ENCODE measurements at places on chromosomes 13 and 19. TPM values are rescaled to one million over a fixed set of nuclear protein-coding genes. Genes with fewer than 3 reads are reported as not detected.
A peak's percentile ranks its signal among the peaks of the same experiment; 100 is the strongest.

DNA sequence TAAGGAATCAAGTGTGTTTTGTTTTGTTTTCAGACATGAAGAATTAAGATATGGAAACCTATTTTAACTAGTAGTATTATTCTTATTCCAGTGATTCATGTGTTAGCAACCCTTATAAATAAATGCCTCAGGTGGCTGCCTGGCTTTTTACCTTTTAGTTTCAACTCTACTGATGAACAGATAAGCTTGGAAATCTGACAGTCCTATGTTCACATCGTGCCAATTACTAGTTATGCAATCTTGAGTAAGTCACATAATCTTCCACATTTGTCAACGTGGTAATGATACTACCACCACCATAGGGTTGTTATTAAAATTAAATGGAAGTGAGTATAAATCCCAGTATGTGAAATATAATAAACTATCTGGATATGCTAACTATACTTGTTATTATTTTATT is 64.3 kb downstream of the TBC1D4 start:
- no peak for DNase-seq

DNA sequence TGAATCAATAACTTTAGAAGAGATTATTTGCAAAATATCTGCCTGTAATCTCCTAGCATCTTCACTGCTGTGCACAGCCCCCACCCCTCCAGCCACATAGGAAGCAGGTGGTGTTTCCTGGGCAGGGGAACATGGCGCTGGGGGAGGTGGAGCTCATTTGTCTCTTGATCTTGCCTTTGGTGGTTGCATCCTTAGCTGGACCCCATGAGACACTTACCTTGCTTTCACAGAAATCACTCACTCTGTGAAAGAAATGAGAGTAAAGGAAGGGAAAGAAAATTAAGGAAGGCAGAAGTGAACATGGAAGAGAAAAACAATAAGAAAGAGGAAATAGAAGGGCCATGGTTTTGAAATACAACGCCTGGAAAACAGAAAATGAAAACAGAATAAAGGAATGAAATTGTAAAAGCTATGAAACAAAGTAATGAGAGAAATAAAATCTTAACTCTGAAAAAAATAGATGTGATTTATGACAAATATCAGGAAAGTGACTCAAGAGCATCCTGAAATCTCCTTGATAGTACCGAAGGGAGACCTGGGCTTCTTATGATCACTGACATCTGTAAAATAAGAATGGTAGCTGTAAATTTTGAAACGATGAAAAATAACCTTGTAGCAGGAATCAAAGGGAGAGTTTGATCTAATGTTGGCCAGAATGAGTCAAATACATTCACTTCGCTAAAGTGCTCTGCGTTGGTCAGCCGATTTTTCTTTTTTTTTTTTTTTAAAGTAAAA is 17.2 kb upstream of the RNASEH2B start:
- peak; percentile 70 for DNase-seq

DNA sequence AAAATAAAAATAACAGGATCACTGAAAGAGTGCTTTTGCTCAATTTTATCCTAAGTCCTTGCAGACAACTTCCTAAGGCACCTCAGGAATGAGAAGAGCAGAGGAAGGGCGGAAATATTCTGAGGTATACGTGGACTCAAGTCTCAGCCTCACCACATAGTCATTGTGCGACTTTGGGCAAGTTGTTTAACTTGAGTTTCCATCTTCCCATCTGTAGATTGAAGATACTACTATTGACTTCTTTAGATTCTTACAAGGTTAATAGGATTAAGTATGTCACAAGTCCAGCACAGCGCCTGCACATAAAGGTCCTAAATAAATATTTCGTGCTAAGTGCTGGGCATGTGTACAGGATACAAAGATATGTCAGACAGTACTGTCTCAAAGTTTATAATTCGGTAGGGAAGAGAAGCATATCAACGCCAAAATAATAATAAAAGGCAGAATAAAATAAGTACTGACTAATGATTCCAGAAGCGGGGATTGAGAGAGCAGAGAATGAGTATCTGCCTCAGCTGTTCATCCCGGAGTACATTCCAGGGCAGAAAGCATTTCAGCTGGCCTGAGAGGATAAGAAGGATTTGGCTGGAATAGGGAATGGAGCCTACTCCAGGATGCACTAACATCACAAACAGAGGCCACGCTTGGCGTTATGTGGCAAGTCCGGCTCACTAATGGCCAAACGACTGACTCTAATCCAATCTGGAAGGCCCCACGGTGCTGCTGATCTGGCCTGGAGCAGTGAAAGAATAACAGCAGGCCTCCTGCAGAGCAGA is 139.7 kb downstream of the FLT1 start:
- DNase-seq: no peak

- DNase-seq: no peak
Measured at GRCh38 chr19:5342573-5343201, 2.1 kb upstream of the PTPRS start.

GRCh38 chr19:13301627-13302334 is 151.6 kb downstream of the IER2 start:
- no peak for DNase-seq

DNA sequence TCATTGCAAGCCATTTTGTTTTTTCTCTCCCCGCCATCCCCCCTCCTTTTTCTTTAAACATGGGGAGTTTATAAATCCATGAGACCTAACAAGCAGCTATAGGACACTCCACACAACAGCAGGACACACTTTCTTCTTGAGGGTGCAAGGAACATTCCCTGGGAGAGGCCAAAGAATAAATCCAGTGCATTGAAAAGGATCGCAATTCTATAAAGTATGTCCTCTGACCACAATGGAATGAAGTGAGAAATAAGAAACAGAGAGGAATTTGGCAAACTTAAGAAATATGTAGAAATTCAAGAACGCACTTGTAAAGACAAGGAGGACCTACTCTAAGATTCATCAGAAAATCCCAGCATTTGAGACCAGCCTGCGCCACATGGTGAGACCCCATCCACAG is 11.9 kb downstream of the KLF2 start:
- DNase-seq: no peak

GRCh38 chr13:44685641-44686040 is 109.5 kb upstream of the TSC22D1 start:
- DNase-seq: peak; percentile 23

- no peak for DNase-seq
Measured at GRCh38 chr13:94087100-94087499, 392.4 kb downstream of the DCT start.

GRCh38 chr19:15550273-15550672 is 41.9 kb downstream of the CYP4F22 start:
- no peak for DNase-seq

DNA sequence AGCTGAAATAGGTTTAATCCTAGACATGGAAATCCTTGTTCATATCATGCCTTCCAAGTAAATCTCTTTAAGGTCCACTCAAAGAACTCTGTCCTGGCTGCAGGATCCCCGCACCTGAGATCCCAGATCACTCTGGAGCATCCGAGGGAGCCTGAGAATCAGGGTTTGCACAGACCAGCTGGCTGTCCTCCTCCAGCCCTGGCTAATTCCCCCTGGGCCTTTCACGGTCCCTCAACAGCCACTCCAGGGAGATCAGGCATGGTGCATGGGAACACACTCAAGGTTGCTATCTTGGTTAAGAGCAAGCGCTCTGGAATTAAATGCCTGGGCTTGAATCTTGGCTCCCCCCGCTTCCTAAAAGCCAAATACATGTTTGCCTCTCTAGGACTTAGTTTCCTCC is 130.8 kb downstream of the IRS2 start:
- no peak for DNase-seq

DNA sequence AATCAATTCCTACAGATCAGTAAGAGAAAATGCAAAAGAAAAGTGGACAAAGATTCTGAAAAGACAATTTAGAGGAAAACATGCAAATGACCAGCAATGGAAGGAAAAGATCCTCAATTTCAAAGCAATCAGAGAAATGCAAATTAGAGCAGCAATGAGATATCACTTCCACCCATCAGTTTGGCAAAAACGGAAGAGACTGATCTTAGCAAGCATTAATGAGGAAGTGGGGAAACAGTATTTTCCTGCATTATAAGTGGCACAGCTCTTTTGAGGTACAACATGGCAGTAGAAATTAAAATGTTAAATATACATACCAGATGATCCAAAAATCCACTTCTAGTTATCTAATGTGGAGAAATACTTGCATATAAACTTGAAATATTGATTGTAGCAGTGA is 69.1 kb upstream of the SLC7A1 start:
- no peak for DNase-seq

DNA sequence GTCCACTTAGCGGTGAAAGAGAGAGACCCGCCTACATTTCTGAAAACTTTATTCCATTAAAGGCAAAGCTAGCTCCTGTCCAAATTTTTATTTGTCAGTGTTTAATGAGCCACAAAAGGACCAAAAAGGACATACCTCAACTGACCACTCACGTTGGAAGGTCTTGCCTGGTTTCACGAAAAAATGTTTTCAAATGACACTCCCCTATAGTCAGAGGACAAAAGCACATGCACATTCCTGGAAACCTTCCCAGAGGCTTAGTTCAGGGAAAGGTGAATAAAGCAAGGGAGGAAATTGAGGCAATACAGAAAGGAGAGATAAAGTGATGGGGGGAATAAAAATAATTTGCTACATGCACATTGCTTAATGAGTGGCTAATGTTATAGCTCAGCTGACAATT is 55.6 kb downstream of the DOCK9 start:
- no peak for DNase-seq

DNA sequence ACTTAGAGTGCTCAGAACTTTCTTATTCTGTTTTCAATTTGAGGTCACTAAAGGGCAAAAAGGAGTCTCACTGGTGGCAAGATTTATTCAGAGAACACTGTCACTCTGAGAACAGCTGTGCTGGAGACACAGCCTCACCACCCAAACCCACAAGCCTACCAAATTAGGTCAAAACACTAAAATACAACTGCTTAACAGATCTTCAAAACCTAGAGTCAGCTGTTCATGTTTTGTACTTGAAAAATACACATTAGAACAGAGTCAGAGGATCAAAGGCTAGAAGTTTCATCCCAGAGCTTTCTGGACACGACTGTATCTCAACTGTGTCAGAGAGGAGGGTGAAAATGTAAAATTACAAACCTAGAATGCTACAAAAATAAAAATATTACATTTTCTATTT is 89.3 kb downstream of the MIPEP start:
- DNase-seq: no peak

GRCh38 chr19:1261798-1262622 is 7.1 kb upstream of the CIRBP start:
- peak; percentile 55 for DNase-seq

DNA sequence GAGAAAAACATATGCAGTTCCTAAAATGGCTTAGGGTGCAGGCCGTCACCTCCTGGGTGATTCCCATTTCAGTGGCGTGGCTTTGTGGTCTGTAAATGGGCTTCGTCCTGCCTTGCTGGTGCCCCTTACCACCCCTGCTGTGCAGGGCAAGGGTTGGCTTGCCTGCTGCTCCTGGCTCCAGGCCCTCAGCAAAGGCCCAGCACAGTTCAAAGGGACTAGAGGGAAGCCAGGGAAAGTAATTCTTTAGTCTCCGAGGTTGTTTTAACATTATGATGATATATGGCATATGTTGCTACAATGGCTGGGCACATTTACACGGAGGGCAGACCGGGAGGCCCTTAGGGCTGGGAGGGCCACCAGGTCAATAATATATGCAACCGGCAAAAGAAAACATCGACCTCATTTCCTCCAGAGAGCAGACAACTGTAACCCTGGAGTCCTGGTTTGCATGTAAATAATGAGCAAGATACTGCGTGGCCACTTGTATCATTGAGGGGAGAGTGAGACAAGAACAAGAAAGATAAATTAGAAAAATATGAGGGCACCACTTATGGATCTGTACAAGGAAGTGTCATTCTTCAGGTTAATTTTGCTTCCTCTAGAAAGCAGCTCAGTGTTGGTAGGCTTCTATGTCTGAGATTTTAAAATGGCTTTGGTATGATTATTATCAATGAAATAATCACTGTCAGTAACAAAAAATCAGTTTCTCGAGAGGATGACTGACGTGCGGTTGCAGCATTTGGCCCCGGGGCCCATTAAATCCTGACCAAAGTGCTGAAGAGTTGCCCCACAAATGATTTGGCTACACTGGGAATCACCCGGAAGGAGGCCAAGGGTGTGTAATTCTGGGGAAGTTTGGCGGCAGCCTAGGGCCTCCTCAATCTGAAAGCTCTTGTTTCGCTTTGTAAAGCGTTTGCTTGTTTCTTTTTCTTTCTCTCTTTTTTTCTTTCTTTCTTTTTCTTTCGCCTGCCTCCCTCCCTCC is 32.8 kb upstream of the URI1 start:
- no peak for DNase-seq

DNA sequence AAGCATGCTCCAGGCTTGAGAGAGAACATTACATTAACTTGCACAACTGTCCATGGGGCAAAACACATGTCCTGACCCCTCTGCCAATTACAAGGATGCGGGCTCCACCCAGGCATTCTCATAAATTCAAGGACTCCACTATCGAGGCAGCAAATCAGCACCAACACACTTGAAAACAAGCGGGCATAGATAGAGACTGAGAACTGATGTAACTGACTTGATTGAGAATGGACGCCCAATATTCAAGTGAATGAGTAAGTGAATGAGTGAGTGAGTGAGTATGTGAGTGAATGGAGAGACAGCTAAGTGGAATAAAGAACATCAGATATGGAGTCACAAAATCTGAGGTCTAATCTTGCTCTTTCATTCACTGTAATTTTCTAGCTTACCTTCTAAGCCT is 75.0 kb upstream of the VSTM2B start:
- DNase-seq: no peak

- peak; percentile 76 for DNase-seq
Measured at GRCh38 chr19:7191946-7192691, 102.1 kb downstream of the INSR start.

GRCh38 chr13:73616861-73617260 is 517.3 kb downstream of the KLF12 start:
- no peak for DNase-seq

GRCh38 chr19:49875857-49876421 is 1.2 kb downstream of the AKT1S1 start:
- DNase-seq: peak; percentile 64

Gene SIGLEC10
- total RNA-seq: 0.83 TPM

Gene ZNF98
- total RNA-seq: not detected

Gene SIAH3
- total RNA-seq: not detected

Gene TSSK6
- 3.4 TPM for total RNA-seq

Gene RB1
- 64.6 TPM for total RNA-seq

Gene MUC16
- not detected for total RNA-seq

Gene ERCC2
- 23.7 TPM for total RNA-seq

Gene PROZ
- not detected for total RNA-seq

Gene PGLYRP1
- total RNA-seq: not detected

Gene NCAN
- not detected for total RNA-seq

Gene ZNF525
- total RNA-seq: 22.3 TPM

Gene PALM3
- total RNA-seq: not detected

Gene GPR32
- total RNA-seq: not detected

Gene GJB6
- total RNA-seq: 1.9 TPM

Gene ZSCAN1
- not detected for total RNA-seq

Gene MED29
- total RNA-seq: 32.6 TPM

Gene PSG2
- not detected for total RNA-seq
